ENCODE measurements at places on chromosomes 5 and 9.
A peak's percentile ranks its signal among the peaks of the same experiment; 100 is the strongest.

DNA sequence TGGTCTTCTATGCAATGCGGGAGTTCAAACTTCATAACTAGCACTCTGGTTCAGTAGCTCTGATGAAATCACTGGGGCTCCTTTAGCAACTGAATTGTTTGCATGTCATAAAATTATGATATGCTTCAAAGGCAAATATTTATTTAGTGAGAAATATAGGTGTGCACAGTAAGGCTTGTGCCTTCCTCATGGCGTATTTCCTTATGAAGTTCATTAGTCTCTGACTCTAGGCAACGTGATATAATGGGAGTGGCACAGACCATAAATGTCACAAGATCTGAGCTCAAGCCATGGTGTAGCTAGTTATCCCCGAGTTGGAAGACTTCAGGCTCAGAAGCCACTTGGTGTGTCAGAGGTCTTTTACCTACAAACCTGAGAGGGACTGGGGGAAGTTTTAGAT lies 35.5 kb downstream of the PIP5K1B start:
- DNase-seq = no peak

- DNase-seq = no peak
Observed at GRCh38 chr5:127899214-127899610, 184.4 kb upstream of the SLC12A2 start.

DNA sequence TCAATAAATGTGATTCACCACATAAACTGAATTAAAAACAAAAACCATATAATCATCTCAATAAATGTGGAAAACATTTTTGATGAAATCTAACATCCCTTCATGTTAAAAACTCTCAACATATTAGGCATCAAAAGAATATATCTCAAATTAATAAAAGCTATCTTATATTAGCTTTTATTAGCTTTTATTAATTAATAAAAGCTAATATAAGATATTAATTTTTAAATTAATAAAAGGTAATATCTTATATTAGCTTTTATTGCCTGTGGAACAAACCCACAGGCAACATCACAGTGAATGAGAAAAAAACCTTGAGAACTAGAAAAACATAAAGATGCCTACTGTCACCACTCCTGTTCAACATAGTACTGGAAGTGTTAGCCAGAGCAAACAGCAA lies 338.9 kb upstream of the GRIA1 start:
- DNase-seq = no peak

- no peak for DNase-seq
Observed at GRCh38 chr9:25322142-25322541, 356.1 kb downstream of the TUSC1 start.

GRCh38 chr9:113309204-113309813 lies 6.1 kb upstream of the RNF183 start:
- no peak for DNase-seq

DNA sequence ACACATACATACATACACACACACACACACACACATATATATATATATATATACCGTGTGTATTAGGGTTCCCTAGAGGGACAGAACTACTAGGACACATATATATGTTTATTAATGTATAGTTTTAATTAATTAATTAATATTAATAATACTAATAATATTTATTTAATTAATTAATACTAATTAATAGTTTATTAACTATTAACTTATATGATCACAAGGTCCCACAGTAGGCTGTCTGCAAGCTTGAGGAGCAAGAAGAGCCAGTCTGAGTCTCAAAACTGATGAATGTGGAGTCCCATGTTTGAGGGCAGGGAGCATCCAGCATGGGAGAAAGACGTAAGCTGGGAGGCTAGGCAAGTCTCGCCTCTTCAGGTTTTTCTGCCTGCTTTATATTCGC lies 398.0 kb upstream of the KIF2A start:
- DNase-seq = no peak

GRCh38 chr5:84603568-84604185 lies 219.0 kb upstream of the EDIL3 start:
- DNase-seq = no peak

DNA sequence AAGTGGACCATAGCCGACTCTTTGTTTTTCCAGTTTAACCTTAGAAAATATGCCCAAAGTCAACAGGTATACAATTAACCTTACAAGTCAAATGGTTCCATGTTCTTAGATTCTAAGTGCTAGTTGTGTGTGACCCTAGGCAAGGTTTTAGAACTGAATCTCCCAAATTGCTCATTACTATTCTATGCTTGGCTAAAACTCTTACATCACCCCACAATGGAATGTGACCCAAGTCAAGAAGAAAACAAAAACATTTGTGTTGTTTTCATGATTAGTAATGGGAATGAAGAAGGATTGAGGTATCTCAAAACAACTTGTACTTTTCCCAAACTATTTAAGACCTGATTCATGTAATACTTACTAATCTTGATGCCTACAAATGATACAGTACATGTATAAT lies 159.2 kb downstream of the ARRDC3 start:
- no peak for DNase-seq

DNA sequence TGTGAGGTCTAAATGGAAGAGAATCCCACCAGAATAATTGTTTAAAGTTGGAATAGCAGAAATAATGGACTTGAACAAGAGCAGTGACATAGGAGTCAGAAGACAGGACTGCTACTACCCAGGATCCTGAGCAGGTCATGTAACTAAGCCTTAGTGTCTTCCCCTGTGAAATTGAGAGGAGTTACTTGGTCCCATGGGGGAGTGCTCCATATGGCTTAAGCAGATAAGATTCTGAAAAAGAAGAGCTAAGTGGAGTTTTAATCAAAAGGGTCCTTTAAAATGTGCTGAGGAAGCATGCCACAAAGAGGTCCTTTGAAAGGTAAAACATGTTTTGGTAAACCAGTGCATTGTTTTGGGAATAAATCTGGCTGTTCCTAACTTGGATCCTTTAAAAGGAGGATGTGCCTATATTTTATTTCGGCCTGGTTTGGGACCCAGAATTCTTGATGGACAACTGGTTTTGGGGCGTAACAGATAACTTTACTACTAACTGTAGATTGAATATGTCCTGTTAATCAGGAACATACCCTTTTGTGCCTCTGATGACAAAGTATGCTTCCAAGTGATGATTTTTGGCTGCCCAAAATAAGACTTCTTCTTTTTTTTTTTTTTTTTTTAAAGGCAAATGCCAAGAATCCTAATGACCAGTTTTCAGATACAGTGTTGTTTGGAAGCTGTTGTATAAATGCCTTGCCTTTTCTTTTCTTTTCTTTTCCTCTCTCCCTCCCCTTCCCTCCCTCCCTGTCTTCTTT lies 5.7 kb downstream of the RCL1 start:
- no peak for DNase-seq

DNA sequence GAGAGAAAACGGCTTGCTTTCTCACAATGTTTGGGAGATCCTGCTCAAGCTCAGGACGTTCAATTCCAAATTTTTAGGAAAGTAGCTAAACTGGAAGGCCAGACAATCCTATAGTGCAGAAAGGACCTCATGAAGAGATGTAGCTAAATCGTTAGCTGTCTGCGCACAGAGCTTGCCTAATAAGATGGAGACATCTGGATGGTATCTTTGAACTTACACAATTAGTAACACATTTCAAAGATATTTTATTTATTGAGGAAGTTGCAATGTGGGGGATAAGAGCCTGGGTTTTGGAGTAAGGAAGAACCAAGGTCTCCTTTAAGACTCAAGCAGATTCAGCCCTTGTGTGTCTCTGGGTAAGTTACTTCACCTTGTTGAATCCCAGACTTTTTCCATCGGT lies 28.6 kb upstream of the RAB14 start:
- no peak for DNase-seq

DNA sequence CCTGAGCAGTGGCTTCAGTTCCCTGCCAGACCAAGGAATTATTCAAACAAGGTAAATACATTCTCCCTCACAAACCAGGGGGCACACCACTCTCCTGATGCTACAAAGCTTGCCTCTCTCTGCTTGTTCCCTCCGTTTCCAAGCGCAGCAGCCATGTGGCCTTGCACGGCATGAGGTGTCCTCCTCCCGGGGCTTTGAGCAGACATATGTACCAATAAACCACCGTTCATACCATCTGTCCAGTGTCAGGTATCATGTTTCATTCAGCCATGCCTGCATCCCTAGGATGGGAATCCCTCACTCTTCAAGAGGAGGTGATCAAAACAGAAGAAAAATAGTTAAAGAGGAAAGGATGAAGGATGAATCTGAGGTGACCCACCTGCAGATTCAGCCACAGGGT lies 282.7 kb downstream of the ENC1 start:
- DNase-seq = no peak

DNA sequence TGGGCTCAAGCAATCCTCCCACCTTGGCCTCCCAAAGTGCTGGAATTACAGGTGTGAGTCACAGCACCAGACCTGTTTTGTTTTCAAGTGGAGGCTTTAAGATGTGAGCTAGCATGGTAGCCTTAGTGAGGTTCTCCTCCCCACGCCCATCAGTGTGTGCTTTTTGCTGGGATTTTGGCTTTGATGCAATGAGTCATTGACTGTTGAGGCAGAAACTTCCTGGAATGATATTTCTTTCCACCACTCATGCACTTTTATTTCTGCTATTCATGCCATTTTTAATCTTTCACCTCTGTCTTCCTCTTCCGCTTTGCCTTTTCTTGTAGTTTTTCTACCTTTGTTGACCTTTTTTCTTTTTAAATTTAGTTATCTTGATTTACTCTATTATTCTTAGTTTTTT lies 4.2 kb upstream of the NFIL3 start:
- DNase-seq = no peak

GRCh38 chr9:124342776-124343485 lies 72.3 kb downstream of the PSMB7 start:
- DNase-seq = peak; percentile 86

DNA sequence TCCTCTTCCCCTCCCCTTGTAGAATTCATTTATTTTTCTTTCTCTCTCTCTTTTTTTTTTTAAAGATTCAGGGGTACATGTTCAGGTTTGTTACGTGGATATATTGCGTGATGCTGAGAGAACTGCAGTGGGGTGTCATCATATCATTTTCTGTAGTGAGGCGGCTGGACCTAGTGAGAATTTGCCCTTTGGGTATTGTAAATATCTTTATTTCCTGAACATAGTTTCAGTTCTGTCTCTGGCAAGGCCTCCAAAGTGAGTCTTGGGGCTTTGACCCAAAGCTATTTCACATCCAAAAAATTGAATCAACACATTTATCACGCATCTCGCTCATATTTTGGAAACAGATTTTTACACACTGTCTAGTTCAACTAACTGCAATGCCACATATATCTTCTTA lies 25.4 kb upstream of the MYOT start:
- no peak for DNase-seq

DNA sequence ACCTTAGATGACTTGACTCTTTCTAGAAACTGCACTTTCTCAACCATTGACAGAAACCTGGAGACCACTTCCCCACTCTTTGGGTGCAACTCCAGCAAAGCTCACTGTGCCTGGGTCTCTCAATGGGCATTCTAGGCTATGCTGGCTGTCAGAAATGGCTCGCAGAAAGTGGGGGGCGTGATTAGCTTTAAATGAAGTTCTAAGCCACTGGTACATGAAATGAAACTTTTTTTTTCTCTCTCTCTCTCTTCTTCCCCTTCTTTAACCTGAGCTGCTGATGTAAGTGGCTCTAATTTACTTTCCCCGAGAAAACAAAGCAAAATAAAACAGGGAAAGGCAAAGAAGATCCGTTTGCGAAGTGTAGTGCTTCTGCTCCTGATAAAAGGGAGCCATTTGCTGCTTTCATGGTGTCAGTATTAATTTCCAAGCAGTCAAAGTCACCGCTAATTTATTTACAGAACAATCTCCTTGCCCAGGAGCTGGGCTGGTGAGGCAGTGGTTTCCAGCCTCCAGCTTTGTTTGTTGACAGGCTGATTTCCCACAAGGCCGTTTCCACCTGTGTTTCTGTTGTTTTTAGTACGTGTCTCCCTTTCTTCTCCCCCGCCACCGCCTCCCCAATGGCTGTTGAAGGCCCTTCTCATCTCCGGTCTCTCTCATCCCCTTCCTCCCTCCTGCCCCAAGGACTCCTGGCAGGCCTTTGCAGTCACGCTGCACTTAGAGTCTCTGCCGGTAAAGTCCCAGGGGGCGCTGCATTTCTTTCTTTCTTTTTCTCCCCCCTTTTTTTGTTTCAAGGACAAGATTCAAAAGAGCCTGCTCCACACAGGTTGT lies 422.9 kb downstream of the EBF1 start:
- no peak for DNase-seq

GRCh38 chr9:88915916-88916315 lies 75.4 kb upstream of the S1PR3 start:
- no peak for DNase-seq

GRCh38 chr9:132035679-132036078 lies 44.0 kb downstream of the MED27 start:
- no peak for DNase-seq

DNA sequence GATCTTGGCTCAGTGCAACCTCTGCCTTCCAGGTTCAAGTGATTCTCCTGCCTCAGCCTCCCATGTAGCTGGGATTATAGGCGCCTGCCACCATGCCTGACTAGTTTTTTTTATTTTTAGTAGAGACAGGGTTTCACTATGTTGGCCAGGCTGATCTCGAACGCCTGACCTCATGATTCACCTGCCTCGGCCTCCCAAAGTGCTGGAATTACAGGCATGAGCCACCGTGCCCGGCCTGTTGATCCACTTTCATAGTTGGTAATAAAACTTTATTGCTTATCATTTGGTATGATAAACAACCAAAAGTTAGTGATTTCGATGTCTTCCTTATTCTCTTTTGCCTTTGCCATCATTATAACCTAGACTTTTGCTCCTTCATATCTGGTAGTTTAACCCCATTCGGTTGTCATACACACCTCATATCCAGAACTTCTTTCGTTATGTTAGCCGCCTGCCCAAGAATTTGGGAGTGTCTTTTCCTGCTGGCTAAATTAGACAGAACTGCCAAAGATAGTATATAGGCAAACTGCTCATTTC lies 45.0 kb downstream of the UBE2R2 start:
- DNase-seq = no peak

- DNase-seq = no peak
Observed at GRCh38 chr5:177491983-177492746, 5.2 kb downstream of the PDLIM7 start.

DNA sequence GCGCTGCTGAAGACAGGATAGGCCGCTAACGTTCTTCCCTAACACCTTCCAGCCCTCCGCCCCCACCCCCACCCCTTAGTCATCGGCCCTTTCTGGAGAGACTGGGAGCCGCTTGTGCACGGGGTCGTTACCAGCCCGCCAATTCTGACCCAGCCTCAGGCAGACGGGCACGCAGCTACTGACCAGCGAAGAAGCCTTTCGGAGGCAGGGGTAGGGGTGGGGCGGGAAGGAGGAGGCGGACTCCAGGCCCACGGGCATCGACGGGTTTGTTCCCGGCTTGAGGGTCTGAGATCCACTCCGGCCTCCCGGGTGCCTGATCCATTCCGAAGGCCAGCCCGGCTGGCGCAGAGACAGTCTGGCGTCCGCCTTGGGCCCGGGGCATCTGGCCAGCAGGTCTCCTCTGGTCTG lies 729 bp upstream of the HAND1 start:
- DNase-seq = peak; percentile 65

GRCh38 chr5:151670083-151670686 lies 16.5 kb downstream of the SPARC start:
- DNase-seq = no peak

- no peak for DNase-seq
Observed at GRCh38 chr9:104826079-104826775, 62.3 kb downstream of the NIPSNAP3B start.

- no peak for DNase-seq
Observed at GRCh38 chr5:98453296-98453695, 320.2 kb upstream of the RGMB start.

Data from coronary artery (tissue), 2 donors.